ENCODE measurements at places on chromosomes 3 and 15.
A peak's percentile ranks its signal among the peaks of the same experiment; 100 is the strongest.

GRCh38 chr15:55116636-55117035 lies 80.1 kb downstream of the RSL24D1 start:
- no peak for DNase-seq

- DNase-seq = no peak
Measured at GRCh38 chr3:49806850-49807249, 3.8 kb downstream of the INKA1 start.

- DNase-seq = no peak
Measured at GRCh38 chr3:128597900-128598299, 52.7 kb downstream of the RPN1 start.

DNA sequence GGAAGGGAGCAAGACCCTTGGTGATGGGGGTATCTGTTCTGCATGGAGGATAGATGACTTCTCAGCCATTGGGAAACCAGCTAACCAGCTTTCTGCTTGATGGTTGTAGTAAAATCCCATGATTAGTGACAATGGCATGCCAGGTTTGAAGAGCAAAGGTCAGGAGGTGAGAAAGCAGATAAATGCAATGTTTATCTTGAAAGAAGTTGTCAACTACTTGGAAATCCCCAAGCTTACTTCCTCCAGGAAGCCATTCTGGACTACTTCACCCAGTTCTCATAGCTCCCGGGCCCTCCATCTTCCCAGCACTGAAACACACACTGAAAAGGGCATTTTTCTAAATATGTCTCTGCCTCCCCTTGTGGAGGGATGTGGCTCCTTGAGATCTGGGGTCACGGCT lies 51.3 kb downstream of the SMAD3 start:
- peak; percentile 42 for DNase-seq

Measured in CD4-positive, alpha-beta T cell treated with Interleukin-15 for 4 hours (primary cell).